EL (cell line): ENCODE measurements at places on chromosomes 7 and 10.
A peak's percentile ranks its signal among the peaks of the same experiment; 100 is the strongest.

- no peak for DNase-seq
These were observed 7.0 kb downstream of the PSD start for GRCh38 chr10:102411341-102412255.

DNA sequence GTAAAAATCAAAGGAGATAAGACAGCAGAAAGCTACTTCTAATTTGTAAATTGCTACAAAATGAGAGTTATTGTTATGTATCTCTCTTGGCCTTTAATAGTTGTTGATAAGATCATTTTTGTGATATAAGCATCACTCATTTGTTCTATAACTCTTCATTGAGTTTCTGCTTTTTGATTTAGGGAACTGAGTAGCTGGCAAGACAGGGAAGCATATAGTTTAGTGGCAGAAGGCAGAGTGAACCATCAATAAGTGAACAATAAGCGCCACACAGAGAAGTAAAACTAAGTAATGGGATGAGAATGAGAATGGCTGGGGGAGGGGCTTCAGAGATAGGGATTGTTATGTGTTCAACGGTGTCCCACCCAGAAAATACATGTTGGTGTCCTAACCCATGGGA, 245.4 kb downstream of the ADARB2 start:
- no peak for DNase-seq

DNA sequence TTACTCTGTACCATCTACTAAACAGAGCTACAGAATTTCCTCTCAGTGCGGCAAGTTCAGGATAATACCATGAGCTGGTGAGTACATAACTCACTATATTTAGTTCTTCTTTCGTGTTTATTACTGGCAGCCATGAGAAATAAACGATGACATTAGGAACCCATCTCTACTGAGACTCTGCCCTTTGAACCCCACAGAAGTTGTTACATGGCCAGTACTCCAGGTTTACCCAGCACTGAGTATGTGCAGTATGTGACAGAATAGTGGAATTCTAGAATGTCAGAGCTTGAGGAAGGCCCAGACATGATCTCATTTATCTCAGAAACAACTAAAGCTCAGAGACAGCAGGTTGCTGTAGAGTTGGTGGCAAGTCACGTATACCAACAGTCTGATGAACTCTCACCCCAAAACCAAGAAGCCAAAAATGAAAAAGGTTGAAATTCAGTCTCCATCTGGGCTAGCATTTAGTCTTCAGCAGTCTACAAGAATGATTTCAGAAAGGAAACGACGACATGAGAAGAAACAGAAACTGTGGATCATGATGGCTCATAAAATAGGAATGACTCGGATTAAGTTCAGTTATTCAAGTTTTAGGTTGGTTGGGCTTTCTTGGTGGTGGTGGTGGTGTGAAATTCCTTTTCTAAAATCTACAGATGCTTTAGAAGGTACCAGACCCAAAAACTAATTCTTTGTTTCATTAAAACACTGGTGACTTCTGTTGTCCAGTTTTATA, 78.5 kb downstream of the SORBS1 start:
- DNase-seq = no peak

- no peak for DNase-seq
These were observed 13.6 kb upstream of the DPYSL4 start for GRCh38 chr10:132173185-132173584.

DNA sequence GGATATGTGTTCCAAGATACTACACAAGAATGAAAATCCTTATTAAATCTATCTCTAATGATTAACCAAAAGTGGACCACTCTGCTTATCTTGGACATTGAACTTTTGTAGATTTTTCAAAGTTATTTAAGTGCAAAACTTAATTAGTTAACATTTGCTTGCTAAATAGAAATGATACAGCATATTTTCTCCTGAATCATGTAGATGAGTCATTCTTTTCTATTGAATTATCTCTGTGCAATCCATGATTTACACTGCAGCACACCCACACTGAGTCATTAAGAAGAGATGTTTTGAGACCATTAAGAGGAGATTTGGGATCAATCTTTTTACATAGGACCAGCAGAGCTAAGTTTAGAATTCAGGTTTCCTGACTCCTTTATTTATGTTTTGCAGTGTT, 6.6 kb upstream of the ABCC2 start:
- DNase-seq = peak; percentile 86

GRCh38 chr7:126445991-126446390, 806.8 kb downstream of the GRM8 start:
- no peak for DNase-seq

DNA sequence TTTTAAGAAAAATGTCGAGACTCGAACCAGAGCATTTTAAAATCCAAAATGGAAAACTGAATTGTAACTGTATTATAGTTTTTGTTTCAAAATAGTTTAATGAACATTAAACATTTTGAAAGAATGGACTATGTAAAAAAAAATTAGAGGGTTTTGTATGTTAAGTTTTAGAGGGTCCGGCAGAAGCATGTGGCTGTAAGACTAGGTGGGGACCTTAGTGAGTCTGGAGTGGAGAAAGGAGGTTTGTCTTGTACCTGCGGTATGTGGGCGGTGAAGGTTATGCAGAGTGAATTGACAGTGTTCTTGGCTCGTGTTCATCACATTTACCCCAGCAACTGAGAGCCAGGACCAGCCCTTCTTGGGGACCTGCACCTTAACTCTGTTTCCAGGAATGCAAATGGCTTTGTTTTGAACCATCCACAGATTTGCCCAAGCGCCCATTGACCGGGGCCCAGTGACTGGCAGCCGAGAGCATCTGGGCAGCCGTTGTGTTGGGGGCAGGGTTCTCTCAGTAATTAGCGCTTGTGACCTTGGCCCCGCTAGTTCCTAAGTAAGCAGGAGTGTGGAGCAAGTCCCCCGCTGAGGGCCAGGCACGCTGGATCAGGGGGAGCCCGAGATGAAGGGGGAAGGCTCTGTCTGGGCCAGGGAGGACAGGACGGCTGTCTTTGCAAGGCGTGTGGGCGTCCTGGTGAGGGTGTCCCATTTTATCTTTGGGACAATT, 1.4 kb upstream of the KLF6 start:
- peak; percentile 34 for DNase-seq

GRCh38 chr10:86179153-86179524, 187.5 kb downstream of the GRID1 start:
- DNase-seq = no peak
